Stimulated activated CD8-positive, alpha-beta memory T cell treated with anti-CD3 and anti-CD28 coated beads, Interleukin-15, amount 100 ng/mL, for 24 hours (primary cell): ENCODE measurements at places on chromosomes 11 and 22.

DNA sequence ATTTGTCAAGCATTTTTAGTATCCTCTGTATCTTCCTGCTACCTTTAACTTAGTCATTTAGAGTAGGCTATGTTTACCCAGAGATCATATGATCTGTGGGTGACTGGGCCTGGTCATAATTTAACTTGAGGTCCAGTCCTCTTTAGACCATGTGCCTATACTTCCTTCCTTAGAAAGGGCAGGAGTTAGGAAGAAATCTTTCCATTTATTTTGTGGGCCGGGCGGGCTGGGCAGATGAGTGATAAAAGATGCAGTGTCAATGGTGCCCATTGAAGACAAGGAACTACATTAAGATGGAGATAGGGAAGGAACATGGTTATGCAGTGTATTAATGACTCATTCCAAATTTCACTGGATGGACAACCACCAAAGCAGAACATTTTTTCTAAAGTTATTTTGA is 30.9 kb upstream of the PDE3B start:
- DNase-seq = no peak

- DNase-seq = no peak
Measured at GRCh38 chr11:11297578-11297977, 55.5 kb downstream of the CSNK2A3 start.

DNA sequence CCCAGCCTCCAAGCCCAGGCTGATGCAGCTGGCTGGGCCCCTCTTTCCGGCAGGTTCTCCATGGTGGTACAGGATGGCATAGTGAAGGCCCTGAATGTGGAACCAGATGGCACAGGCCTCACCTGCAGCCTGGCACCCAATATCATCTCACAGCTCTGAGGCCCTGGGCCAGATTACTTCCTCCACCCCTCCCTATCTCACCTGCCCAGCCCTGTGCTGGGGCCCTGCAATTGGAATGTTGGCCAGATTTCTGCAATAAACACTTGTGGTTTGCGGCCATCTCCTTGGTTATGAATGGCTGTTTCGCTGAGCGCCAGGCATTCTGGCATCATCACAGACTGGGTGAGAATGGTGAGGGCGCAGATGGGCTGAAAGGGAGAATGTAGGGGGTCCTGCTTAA is 3.6 kb downstream of the PRDX5 start:
- DNase-seq = no peak

- no peak for DNase-seq
Measured at GRCh38 chr11:79498667-79499066, 57.8 kb upstream of the TENM4 start.

- DNase-seq = no peak
Measured at GRCh38 chr11:72231396-72232259, 7.1 kb downstream of the INPPL1 start.

DNA sequence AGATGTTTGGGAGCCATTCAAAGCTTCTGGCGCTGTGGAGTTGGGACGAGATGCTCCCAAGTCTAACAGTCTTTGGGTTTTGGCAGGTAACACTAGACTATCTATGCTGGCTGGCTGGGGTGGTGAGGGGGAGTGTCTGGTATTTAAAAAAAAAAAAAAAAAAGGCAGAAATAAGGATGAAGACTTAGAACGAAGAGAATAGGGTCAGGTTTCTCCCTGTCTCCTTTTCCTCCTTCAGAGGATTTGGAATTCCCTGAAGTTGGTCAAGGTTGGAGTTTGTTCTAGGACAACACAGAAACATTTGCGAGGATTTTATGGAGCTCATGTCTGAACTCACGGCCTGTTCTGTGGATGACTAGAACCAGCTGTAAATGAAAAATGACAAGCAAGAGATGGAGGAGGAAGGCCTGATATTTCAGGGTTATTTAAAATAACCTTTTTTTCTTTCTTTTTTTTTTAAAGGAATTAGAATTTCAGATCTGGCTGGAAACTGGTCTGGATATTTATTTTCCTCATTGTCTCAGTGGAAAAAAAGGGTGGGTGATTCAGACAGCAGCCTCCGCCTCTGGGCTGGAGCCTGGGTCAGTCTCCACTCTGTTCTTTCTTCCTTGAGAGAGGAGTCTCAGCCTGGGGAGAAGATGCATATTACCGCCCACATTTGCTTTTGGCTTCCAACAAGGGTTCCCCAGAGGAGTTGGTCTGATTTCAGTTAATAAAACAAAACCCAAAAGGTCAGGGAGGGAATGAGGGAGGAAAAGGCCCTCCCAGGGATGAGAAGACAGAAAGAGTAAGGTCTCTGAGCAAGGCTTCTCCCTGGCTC is 80.1 kb downstream of the USP35 start:
- no peak for DNase-seq

GRCh38 chr11:60111793-60112192 is 23.3 kb downstream of the MS4A2 start:
- no peak for DNase-seq

- no peak for DNase-seq
Measured at GRCh38 chr11:16840951-16841350, 102.5 kb downstream of the C11orf58 start.

DNA sequence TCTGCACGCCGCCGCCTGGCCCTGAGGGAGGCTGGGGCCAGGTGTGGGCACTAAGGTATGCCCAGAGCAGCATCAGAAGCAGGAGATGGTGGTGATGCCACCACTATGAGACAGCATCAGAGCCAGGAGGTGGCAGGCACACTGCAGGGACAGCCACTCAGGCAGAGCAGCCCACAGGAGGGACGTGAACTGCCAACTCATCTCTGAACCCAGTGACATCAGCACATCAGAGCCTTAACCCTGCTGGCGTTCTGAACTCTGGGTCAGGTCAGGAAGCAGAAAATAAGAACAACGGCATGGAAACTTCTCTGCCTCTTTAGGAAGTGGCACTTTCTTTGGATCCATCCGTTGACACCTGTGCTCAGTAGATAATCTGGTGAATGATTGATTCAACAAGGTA is 14.7 kb upstream of the IFT27 start:
- DNase-seq = no peak

GRCh38 chr11:17395554-17395961 is 7.1 kb upstream of the KCNJ11 start:
- no peak for DNase-seq

- DNase-seq = no peak
Measured at GRCh38 chr11:62552485-62553079, 6.0 kb upstream of the AHNAK start.

DNA sequence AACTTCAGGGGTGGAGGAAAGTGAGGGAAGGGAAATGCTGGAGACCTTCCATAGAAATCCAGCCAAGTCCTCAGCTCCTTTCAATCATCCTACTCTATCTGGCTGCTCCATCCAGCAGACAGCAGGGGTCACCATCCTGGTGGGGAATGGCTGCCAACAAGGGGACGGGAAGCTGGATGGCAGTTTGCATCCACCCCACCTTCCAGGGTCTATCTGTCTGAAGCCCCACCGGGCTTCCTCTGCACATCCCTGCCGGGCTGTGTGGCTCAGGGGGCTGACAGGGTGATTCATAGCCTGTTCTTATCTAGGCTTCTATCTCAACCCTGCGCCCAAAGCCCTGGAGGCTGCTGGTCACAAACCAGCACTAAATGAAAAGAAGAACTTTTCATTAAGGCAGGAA is 1.1 kb downstream of the SYTL2 start:
- DNase-seq = no peak

GRCh38 chr11:27348340-27348873 is 14.6 kb downstream of the CCDC34 start:
- no peak for DNase-seq

- DNase-seq = no peak
Measured at GRCh38 chr22:28798810-28799605, 1.4 kb downstream of the XBP1 start.

DNA sequence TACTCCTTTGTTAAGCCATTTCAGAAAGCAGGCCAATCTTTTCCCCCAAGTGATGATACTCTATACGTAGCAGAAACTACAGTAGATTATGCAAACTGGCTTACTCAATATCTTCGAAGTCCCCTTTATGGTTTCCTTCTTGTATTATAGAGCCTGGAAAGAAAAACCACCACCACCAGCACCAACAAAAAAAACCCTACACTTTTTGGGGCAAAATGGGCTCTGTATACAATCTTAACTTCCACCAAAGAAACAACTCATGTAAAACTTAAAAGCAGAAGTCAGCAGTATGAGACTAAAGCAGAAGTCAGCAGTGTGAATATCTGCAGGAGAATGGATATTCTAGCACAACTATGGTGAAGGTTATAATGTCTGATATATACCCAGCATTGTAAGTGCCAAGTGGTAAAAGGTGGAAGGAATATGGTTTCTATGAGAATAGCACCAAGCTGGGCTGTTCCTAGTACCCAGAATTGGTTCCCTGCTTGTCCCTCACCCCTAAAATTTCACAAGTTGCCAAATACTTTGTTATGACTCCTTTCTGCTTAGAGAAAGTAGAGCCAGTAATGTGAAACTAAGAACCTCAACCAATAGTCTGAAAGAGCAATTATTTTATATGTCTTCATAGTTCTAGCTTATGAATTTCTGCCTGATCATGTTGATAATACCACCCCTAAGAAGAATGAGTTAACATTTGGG is 252.1 kb downstream of the SBF2 start:
- DNase-seq = no peak

DNA sequence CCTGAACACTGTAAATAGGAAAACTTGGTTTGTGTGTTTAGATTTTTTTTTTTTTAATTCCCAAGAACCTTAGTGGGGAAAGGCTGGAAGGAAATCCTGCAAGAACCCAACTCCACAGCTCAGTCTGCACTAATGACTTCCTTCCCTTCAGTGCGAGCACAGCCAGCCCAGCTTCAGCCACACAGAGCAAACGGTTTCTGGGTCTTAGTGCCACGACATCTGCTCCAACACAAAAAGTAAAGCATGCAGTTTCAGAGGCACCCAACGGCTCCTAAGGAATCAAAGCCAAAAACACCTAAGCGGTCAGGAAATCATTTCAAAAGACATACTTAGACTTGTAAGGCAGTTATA is 236.1 kb downstream of the TTC28 start:
- DNase-seq = no peak
